ENCODE measurements at places on chromosomes 5 and 9. TPM values are rescaled to one million over a fixed set of nuclear protein-coding genes. Genes with fewer than 3 reads are reported as not detected.

The SEMA5A gene
- total RNA-seq = 29.3 TPM

DNA sequence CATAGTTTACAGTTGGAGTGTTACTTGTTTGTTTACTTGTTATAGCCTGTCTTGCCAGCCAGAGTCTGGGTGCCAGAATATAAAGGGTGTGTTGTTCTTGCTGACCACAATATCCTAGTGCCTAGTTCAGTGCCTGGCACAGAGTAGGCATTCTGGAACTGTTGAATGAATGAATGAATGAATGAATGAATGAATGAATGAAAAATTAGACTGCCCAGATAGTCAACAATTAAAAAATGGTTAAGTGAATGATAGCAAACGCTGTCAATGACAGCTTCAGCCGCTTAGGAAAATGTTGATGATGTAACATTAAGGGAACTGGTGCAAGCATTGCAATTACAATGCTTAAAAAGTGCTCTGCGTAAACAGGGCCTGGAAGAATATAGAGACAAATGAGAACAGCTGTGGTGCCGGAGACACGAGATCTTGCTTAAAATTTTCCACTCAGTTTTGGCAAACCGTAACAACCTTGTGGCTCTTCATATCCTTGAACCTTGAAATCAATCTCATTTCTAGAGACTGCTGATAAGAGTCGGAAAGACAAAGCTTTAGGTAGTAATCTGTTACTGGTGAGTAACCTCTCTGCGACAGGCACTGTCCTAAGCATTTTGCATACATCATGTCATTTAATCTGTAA lies 4.7 kb upstream of the TTLL11 start:
- DNase-seq = no peak

DNA sequence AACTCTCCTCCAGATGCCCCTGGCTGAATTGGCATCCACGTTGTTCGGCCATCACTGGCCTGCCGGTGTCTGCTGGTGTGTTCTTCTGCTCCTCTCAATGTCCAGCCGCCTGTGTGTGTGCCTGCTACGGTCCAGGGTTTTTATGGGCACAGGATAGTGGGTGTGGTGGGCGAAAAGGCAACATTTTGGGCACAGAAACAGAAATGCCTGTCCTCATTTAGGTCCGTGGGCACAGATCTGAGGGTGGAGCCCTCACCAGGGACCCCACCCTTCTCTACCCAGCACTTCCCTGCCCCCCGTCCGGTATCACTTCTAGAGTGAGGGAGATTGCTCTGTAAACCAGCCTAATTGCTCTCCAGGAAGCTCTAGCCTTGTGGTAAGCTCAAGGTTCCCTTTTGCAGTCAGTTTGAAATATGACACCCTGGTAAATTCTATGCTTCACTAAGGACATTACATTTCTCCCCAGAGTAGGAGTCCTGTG lies 410.1 kb downstream of the MAT2B start:
- no peak for DNase-seq

DNA sequence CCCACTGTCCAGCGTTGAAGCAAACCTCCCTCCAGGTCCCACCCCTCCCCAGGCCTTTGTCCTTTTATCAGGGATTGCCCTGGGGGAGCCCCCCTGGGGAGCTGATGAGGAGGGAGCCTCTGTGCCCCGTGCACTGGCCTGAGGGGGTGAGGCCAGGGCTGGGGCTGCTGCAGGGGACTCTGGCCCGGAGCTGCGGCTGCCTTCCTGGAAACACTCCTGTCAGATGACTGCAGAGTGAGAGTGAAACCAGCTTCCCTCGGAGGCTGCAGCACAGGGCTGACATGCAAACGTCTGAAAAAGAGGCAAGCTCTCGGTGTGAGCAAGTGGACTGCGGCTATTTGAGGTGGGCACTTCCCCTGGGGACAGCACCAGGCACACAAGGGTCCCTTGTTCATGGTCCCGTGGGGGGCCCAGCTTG lies 4.6 kb upstream of the TRAF2 start:
- DNase-seq = no peak

The MARCHF3 gene
- 48.2 TPM for total RNA-seq

DNA sequence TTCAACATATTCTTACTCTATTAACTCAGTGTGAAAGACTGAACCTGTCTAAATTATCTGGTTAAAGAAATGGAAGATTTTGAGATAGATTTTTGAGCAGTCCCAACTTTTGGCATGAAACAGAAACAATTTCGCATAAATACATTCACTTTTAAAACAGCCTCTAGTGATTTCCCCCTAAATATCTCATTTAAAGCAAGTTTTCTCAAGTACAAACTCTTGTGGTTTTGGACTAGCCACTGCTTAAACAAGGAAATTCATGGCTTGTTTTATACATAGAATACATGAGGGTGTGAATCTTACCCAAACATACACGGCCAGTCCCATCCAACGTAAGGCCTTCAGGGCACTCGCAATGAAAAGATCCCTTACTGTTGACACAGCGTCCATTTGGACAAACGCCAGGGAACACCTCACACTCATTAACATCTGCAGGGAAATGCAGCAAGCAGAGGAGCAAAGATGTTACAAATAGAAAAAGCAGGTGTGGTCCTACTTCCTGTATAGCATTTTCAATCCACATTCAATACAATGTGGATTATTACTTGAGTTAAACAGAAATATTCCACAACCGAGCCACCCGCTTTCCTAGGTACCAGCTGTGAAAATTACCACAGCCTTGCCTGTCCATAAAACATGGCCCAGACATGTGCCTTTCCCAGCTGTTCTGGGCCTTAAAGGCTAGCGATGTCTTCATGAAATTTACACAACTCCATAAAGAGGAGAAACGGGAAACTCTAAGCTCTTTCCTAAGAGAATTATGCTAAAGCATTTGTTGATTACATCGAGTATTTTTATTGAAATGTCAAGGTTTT lies 188.8 kb downstream of the FBN2 start:
- peak; percentile 17 for DNase-seq

The C5orf58 gene
- 0.52 TPM for total RNA-seq

DNA sequence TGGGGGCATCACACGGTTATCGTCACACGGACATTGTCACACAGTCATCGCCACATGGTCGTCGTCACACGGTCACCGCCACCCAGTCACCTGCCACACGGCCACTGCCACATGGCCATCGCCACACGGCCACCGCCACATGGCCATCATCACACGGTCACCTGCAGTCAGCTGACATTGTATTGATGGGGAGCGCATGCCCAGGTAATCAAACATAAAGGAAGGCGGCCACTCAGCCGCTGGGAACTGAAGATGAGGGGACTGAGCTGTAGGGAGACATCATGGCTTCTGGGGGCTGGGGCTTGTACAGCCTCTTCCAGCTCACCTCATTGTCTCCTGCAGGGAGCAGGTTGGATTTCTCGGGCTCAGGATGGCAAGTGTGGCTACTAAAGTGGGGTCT lies 49.2 kb downstream of the MRPL36 start:
- no peak for DNase-seq

GRCh38 chr9:18343784-18344183 lies 130.2 kb upstream of the ADAMTSL1 start:
- DNase-seq = no peak

GRCh38 chr5:122757285-122757684 lies 17.6 kb upstream of the SNX2 start:
- DNase-seq = no peak

GRCh38 chr5:74040811-74041491 lies 415.0 kb downstream of the ARHGEF28 start:
- no peak for DNase-seq

DNA sequence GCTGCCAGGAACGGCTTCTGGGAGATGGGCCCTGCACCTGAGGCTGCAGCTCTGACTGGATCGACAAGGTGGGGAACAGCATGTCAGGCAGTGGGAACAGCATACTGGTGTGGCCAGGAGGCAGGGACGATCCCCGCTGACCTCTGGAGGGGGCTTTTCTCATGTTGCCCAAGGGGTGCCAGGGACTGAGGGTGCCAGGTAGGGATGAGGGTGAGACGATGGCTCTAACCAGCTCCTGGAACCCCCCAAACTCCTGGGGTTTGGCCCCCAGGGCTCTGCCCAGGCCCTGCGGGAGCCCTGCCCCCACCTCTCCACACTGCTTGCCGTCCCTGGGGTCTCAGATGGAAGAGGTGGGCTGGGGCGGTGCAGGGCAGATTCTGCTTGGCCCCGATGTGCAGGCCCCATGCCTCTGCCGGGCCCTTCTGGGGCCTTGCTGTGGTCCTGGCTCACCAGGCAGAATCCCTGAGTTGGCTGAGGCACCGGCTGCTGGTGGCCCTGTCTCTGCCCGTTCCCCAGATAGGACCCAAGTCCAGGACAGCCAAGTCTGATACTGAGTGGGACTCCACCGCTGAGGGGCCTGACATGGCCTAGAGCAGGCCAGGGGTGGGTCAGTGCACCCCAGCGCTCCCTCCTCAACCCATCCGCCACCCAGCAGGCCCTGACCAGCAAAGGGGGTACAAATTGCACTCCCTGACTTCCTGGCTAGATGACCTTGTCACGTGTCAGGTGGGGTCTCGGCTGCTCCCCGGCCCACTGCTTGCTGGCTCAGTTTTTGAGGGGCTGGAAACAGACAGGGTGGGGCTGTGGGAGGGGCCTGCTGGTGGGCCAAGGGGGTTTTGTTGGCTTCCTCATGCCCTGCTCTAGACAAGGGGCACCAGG lies 28.4 kb upstream of the RNF130 start:
- DNase-seq = no peak

DNA sequence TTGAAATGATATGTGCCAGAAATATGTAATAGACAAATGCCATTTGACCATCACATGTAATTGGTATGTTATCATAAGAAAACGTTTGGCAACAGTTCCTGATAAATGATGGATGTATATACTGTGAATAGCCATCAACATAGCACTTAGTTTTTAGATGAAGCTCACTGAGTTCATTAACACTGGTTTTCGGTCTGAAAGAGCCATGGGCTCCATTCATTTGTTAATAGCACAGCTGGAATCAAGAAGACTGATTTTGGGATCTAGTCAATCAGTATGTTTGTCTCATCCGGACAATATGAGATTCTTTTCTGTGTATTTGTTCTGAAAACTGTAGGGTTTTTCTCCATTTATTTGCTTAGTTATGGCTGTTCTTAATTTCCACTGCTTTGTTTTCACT lies 413.5 kb upstream of the CLINT1 start:
- DNase-seq = no peak

DNA sequence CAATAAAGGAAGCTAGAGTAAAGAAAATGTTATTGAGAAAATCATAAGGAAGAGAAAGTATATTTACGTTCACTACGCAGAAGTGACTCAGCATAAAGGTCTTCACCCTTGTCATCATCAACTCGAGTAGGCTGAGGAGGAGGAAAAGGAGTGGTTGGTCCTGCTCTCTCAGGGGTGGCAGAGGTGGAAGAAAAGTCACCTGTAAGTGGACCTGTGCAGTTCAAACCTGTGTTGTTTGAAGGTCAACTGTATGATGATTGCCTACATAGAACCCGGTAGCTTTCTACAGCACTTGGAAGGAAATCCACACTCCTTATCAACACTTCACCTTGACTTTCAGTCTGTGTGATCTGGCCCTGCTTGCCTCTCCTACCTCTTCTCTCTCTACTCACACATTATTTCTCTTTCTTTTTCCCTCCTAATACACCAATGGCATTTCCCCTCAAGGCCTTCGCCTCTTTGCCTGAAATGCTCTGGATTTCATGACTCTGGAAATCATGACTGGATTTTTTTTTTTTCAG lies 109.3 kb upstream of the CPEB4 start:
- peak; percentile 46 for DNase-seq
